HTR-8/SVneo (cell line): ENCODE measurements at places on chromosomes 1 and 21.

GRCh38 chr1:221753828-221754188 lies 11.9 kb upstream of the DUSP10 start:
- DNase-seq, result no peak

- DNase-seq, result peak; percentile 30
These were observed 482.0 kb downstream of the SETD4 start for GRCh38 chr21:35578347-35578782.

DNA sequence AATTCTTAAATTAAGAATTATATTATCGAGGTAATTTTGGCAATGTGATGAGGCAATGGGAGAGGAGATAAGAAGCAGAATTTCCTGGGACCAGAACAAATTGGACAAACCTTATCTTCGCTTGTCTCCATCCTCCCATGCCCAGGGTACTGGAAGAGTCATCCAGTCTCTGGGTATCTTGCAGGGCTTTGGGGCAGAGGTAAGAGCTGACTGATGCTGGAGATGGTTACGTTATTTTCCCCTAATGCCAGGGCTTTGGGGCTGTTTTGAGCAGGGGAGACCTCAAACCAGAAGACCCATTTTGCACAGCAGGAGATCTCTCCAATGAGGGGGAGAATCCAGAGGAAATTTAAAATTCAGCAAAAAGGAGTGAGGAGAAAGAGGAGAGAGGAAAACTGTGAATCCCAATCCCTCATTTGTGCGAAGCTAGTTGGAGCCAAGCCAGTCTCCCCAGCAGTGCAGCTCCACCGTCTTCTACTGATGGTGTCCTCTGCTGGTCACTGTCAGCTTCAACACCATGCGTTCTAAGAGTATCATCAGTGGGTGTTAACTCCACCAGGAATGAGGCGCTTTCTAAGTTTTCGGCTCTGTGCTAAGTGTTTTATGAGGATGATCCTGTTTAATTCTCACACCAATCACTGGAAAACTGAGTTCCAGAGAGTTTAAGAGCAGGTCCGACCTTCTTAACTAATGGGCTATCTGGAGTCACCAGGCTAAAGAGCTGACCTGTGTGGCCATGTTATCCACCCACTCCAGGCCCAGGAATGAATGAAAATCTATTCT lies 86.8 kb upstream of the CD34 start:
- DNase-seq, result peak; percentile 66

GRCh38 chr1:46622344-46622743 lies 5.7 kb upstream of the MOB3C start:
- peak; percentile 40 for DNase-seq

- DNase-seq, result no peak
These were observed 12.4 kb upstream of the GPR61 start for GRCh38 chr1:109527098-109527811.

- DNase-seq, result no peak
These were observed 38.0 kb downstream of the NUAK2 start for GRCh38 chr1:205283270-205284147.

GRCh38 chr1:27538793-27539192 lies 48.8 kb upstream of the WASF2 start:
- peak; percentile 76 for DNase-seq

- no peak for DNase-seq
These were observed 40.8 kb downstream of the SLC37A1 start for GRCh38 chr21:42554251-42554961.

DNA sequence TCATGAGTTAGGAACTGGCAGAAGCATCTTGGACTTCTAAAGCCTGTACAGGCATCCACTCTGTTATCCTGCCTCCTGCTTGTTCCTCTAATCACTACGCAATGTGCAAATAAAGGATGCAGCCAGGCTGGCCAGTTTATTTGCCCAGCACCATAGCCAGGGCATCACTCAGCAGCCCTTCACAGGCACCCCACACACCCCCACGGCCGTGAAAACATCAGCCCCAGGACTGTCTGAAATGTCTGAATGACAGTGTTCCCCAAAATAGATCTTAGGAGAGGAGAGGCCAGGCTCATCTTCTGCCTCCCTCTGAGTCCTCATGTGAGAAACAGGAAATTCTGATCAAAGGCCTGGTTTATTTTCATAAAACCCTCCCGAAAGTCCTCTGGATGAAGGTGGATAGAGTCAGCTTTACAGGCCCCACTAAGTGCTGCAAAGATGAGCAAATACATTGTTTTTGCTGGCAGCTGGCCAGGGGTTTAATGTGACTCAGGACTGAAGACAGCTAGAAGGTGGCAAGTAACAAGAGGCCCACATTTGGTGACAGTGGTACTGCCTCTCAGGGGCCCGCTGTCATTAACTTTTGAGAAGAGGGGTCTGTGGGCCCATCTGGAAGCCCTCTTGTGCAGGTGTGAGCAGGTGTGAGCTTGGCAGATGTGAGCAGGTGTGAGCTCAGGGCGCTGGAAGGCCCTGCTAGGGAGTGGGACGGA lies 32.9 kb downstream of the GRHL3 start:
- DNase-seq, result no peak

- no peak for DNase-seq
These were observed 6.7 kb upstream of the CTRC start for GRCh38 chr1:15431571-15431948.

DNA sequence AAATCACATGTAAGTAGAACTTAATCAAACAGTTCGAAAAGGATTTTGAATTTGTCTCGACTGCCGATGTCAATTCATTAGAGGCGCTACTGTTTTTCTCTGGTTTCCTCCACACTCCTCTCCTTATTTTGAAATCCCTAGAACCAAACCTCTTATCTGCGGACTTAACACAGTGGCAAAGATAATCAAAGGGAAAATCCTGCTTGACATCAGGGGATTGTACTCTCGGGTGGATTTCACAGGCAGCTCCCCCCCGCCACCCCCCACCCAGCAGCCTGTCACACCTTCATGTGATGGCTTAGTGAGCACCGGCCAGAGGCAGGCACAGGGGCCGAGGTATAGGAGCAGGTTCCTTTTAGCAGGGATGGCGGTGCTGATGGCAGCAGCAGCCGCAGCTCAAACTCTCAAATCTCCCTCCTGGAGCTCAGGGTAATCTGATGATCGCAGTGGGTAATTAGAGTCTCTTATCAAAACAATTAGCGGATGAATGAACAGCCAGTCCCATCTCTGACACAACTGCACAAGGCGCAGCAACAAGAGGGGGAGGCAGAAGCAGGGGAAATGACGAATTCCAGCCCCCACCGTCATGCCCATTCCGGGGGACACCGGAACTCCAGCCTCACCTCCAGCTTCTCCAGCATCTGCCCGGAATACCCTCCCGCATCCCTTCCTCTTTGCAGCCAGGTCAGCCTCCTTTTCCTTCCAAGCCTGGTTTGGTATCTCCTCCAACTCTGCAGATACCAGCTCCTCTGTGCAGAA lies 80.3 kb downstream of the SSBP3 start:
- no peak for DNase-seq

- DNase-seq, result no peak
These were observed 5.5 kb downstream of the ZBTB18 start for GRCh38 chr1:244056577-244056976.

- DNase-seq, result no peak
These were observed 49.1 kb upstream of the EPS8L3 start for GRCh38 chr1:109812691-109813393.

GRCh38 chr1:84961316-84961715 lies 35.6 kb downstream of the MCOLN2 start:
- no peak for DNase-seq

GRCh38 chr1:74412244-74412643 lies 100.2 kb downstream of the LRRC53 start:
- DNase-seq, result no peak

DNA sequence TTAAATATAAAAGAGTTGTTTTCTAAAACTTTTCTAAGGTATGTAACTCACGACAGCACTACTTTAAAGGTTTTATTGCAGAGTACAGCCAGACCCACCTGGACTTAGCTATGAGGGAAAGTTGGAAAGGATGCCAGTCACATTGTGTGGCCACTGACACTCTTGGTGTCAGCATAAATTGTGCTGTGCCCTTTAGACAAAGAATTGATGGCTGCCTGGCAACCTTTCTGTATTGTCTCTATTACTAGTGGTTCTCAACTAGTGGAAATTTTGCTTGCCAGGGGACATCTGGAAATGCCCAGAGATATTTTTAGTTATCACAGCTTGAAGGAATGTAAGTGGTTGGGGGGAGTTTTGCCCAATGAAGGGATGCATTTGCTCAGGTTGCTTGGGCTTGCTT lies 117.5 kb upstream of the APP start:
- no peak for DNase-seq

DNA sequence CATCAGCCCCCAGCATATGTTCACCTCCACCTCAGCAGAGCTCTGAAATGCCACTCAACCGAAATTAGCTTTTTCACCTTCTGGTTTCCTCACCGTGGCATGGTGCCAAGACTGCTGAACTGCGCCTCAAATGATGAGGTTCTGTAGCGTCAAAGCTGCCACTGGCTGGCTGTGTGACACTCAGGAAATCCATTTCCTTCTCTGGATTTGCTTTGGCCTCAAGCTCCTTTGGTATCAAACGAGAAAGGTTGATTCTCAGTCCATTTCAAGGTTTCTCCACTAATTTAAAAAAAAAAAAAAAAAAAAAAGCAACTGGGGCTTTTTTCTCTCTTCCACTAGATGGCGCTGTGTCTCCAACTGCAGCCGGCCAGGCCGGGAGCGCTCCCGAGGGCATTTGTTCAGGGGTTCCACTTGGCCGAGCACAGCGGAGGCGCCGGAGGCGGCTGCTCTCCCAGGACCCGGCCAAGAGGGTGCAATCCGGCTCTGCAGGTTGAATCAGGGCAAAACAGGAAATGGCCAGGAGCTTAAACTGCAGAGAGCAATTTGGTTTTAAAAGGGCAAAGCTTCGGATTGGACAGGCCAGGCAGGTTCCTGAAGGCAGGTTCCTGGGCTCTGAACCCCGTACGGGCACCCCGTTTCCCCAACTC lies 26.5 kb upstream of the PLA2G2C start:
- DNase-seq, result peak; percentile 62

DNA sequence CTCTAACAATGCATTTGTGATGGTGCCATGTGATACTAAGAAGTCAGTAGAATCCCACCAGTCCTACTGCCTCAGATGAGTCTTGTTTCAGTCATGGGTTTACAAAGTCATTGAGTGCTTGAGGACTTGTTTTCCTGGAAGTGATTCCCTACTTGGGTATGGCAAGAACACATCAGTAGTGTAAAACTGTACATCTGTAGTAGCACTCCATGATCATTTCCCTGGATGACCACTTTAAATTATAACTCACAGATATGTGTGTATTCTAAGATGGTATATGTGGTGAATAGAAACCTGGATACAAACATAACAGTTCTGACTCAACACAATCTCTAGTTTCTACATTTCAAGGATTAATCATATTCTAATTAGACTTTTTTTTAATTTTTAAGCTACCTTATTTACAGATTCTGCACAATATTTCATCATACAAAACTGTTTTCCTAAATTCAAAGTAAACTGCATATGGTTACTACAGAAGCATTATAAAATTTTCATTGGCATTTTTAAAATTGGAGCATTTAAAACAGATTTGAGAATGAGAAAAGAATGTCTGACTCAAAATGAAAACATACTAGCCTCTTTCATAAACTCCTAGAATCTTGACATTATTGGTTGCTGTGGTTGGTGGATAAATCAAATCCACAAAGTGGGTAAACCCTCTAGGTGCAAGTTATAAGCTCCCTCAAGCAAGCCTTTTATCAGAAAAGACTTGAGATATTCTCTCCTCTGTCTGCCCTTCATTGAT lies 6.8 kb upstream of the PSMG1 start:
- no peak for DNase-seq

DNA sequence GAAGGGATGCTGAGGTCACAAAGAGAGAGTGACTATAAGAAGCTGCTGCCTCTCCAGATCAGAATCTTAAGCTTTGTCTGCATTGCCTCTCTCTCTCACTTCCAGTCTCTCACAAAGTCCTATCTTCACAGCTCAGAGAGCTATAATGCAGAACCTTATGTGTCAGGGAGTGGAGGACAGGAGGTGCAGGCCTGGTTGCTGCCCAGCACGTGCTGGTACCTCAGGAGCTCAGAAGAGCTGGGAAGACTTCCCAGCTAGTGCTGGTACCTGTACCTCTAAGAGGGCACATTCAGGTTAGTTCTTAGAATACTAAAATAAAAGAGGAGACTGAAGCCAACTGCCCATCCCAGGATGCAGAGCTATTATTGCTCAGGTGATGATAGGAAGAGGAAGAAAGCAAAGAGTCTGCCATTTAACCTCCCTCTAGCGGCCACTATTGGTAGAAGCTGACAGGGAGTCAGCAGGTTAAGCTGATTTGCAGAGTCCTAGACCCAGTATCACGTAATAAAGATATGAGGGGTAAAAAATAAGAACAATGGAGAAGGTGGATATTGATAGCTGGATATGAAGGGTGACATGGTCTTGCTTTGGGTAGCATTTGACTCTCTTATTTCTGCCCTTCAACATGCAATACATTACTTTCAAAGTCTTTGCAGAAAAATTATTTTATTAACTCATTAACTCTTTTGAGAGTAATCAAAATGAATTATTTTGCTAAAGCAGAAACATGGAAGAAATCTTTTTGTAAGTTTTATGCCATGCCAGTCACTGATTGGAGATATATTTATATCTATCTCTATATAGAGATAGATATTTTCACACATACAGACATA lies 138.1 kb upstream of the HMCN1 start:
- DNase-seq, result peak; percentile 44

DNA sequence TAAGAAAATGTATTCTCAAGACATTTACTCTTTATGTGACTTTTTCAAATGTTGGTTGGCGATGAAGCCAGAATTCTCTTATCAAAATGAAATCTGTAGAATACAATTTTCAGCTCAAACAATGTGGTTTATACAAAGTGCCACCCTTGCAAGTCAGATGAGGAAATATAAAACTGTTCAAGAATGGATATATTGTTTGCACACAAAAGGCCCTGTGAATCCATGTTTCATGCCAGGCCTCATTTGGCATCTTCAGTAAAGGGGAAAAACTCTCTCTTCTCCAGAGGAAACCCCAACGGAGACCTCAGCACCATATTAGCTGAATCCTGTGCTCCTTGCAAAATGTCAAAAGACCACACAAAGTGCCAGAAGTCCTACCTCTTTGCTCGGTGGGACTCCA lies 310.4 kb downstream of the RRAGC start:
- no peak for DNase-seq

DNA sequence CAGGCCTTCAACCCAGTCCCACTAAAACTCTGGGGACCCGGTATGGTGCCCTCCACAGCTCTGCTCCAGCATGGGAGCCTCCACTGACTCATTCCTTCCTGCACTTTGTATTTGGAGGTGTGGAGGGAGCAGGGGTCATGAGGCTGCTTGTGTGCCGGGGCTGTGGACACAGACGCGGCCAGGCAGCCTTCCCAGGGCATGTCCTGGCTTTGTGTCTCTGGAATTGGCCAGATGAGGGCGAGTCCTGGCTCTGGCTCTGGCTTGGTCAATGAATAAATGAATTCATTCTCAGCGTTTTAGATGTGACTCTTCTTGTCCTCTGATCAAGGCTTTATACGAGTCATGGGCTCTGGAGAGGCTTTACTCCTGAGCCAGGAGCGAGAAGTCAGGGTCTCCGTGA lies 19.1 kb downstream of the AJAP1 start:
- no peak for DNase-seq

GRCh38 chr1:39958403-39959200 lies 3.7 kb downstream of the MFSD2A start:
- DNase-seq, result no peak
